ENCODE measurements at places on chromosomes 6 and 20.
A peak's percentile ranks its signal among the peaks of the same experiment; 100 is the strongest.

- peaks cover 2% of the 10 kb centered on the region for H3K36me3 ChIP-seq
- no peaks in the 10 kb centered on the region for H3K4me1 ChIP-seq
- H3K27me3 ChIP-seq: no peaks in the 10 kb centered on the region
- no peak for DNase-seq
- no peak overlapping the region for H3K27ac ChIP-seq
- no peak overlapping the region for H3K4me3 ChIP-seq
Measured at GRCh38 chr6:100506651-100507050, 41.9 kb upstream of the SIM1 start.

DNA sequence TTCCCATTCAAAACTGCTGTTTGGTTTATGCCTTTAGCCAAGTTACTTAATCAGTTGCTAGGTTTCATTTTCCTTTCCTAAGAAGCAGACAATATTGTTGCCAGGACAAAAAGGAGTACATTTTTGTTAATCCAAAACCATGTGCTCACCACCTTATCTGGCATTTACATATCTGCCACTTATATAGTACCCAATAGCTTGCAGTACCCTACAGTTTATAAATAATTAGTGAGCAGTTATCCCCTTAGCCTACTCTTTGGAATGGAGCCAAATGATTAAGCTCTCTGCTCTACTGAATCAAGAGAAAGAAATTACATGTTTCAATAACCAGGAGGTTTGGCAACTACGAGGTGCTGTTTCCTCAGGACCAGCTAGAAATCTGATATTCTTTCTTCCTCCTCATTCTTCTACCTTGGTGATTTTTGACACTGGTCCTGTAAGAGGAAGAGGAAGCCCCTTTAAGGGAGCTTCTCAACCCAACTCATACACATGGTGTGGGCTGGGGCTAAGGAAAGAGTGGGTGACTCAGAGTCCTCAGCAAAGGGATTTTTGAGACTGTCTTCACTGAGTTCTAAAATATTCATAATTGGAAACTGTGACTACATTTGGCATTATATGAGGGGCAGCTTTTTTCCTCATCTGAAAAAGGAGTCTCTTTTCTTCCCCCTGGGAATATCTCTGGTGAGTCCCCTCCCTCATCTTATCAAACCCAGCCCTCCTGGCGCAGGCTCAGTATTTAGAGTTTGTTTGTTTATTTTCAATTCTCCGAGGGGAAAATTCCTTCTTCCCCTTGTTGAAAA, 1.5 kb downstream of the ZNFX1 start:
- peak overlapping the region; percentile 37 for H3K27ac ChIP-seq
- DNase-seq: no peak
- H3K36me3 ChIP-seq: no peaks in the 10 kb centered on the region
- H3K4me1 ChIP-seq: peaks cover 58% of the 10 kb centered on the region

GRCh38 chr6:90127595-90127994, 169.0 kb downstream of the BACH2 start:
- no peak for DNase-seq
- no peaks in the 10 kb centered on the region for H3K27me3 ChIP-seq
- no peaks in the 10 kb centered on the region for H3K36me3 ChIP-seq
- H3K4me3 ChIP-seq: no peak overlapping the region

- no peak overlapping the region for H3K27ac ChIP-seq
- H3K27me3 ChIP-seq: no peaks in the 10 kb centered on the region
- no peak for DNase-seq
- H3K36me3 ChIP-seq: no peaks in the 10 kb centered on the region
- no peak overlapping the region for H3K4me3 ChIP-seq
Measured at GRCh38 chr6:52020945-52021570, 66.4 kb downstream of the PKHD1 start.

DNA sequence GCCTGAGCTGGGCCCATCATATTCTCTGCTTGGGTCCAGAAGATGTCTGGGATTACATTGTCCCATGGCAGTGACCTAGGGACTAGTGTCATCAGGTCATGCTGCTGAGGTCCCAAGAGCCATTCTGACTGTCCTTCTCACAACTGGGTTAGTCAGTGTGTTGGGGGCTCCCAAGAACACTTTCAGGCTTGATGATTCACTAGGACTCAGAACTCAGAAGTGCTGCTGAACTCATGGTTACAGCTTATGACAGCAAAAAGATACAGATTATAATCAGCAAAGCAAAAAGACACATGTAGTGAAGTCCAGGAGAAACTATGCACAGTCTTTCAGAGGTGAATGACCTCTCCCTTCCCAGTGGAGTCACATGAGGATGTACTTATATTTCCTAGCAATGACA, 107.8 kb downstream of the SYNE1 start:
- no peak overlapping the region for H3K4me3 ChIP-seq
- no peak overlapping the region for H3K27ac ChIP-seq
